Left hindlimb (tissue), 1 donor: ENCODE measurements at places on chromosomes 13 and 19.

- no peak for DNase-seq
Observed at GRCh38 chr19:18349524-18350128, 9.2 kb downstream of the PGPEP1 start.

DNA sequence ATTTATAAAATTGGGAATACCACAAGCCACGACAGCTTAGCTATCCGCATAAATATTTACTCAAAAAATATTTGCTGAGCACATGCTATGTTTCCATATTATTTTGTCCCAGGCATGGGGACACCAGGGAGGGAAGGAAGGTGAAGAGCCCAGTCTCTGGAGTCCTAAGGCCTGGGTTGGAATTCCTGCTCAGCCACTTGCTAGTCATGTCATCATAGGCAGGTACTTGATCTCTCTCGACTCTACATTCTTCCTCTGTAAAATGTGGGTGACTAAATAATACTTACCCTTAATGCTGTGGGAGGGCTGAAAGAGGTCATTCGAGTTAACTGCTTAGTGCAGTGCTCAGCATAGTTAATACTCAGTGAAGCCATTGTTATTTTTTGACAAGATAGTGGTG is 4.3 kb upstream of the RNASEH2B start:
- no peak for DNase-seq

- DNase-seq = no peak
Observed at GRCh38 chr13:59837101-59837500, 326.6 kb downstream of the DIAPH3 start.

GRCh38 chr19:54465426-54466109 is 2.0 kb upstream of the LENG9 start:
- DNase-seq = no peak
